ENCODE measurements at places on chromosomes 16 and 17.

GRCh38 chr17:66525338-66525737, 222.9 kb downstream of the PRKCA start:
- DNase-seq = no peak

DNA sequence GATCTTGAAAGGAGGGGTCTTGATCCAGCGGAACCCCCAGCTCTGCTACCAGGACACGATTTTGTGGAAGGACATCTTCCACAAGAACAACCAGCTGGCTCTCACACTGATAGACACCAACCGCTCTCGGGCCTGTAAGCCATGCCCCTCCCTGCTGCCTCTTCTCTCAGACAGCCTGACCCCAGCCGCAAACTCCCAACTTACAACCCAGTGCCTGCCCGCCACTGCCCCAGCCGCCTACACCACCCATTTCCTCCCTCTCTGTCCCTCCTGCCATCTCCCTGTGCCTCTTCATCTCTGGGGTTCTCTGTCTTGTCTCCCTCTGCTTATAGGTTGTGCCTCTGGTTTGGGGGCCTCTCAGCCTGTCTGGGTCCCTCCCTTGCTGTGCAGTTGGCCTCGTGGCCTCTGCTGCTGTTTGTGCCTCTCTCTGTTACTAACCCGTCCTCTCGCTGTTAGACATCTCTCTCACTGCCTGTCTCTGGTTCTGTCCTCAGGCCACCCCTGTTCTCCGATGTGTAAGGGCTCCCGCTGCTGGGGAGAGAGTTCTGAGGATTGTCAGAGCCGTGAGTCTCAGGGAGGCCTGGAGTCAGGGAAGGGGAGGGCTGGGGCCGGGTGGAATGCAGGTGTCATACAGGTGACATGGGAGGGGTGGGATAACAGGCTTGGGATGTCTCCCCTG, 9.6 kb downstream of the ERBB2 start:
- no peak for DNase-seq

DNA sequence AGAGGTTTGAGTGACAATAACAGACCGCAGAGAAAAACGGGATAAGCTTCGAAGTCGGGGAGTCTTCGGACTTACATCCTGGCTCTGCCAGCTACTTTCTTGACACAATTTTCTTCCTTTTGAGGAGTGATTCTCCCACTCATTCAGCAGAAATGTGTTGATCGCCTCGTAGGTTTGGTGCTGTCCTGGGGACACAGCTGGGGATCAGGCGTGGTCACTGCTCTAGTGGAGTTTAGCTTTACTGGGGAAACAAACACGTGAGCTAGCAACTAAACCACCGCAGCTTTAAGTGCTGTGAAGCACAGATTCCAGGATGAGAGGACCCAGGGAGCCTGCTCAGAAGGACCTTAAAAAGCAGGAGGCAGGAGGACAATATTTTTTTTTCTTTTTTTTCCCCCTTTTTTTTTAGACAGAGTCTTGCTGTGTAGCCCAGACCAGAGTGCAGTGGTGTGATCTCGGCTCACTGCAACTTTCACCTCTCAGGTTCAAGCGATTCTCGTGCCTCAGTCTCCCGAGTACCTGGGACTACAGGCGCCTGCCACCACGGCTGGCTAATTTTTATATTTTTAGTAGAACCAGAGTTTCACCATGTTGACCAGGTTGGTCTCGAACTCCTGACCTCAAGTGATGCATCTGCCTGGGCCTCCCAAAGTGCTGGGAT, 858 bp downstream of the NUBP1 start:
- DNase-seq = no peak

GRCh38 chr16:25219070-25219737, 2.5 kb downstream of the AQP8 start:
- DNase-seq = no peak

- DNase-seq = no peak
Measured at GRCh38 chr16:23952128-23952970, 116.6 kb downstream of the PRKCB start.

- no peak for DNase-seq
Measured at GRCh38 chr17:52604105-52604504, 445.6 kb upstream of the CA10 start.

GRCh38 chr17:50631908-50632571, 2.6 kb upstream of the ABCC3 start:
- DNase-seq = no peak

- DNase-seq = no peak
Measured at GRCh38 chr16:56279914-56280313, 88.6 kb downstream of the GNAO1 start.

DNA sequence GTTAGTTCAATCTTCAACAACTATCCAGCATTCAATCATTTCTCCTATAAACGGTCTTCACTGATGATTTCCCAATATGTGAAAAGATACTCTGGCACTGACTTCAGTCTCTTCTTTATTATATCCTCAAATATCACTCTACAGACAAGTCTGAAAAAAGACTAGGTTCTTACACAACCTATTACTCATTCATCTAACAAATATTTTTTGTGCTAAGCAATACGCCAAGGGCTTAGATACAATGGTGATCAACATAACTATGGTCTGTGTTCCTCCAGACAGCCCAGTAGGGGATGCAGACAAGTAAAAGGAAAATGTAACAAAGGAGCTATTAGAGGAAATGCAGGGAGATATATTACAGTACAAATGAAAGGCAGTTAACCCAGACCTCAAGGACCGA, 63.9 kb downstream of the MYO1D start:
- no peak for DNase-seq

DNA sequence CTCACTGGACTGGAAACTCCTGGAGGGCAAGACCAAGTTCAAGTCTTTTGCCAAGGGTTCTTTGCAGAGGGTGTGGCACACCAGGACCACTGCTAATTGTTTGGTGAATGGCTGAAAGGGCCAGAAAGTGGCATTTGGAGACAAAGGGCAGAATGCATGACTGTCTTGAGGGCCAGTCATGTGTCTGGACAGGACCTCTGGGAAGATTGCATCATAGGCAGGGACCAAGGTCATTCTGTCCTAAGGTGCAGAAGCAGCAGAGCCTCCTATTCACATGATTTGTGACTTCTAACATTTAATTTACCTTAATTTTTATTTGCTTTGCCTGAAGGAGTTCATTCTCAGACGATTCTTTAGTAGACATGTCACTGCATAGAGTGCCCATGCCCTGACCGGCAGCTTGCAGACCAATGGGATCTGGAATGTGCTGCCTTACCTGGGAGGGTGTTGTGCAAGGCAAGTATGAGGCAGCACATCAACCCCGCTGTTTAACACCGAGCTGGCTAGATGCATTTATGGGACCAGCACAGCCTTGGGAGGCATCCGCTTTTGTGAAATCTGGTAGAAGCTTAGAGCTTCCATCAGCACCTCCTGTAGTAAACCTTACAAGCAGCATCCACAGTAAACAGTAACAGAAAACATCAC, 62.3 kb upstream of the MAF start:
- DNase-seq = no peak

- DNase-seq = no peak
Measured at GRCh38 chr17:17176341-17176740, 29.8 kb downstream of the PLD6 start.

DNA sequence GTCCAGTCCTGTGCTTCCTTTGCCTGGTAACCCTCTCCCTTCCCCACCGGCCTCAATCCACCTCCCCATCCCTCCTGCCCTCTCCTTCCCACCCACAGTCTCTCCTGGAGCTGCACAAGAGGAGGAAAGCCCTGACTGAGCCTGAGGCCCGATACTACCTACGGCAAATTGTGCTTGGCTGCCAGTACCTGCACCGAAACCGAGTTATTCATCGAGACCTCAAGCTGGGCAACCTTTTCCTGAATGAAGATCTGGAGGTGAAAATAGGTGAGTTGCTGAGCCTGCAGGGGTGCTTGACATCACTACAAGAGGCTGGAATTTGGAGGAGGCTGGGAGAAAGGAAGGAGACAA, 1.3 kb downstream of the PLK1 start:
- DNase-seq = no peak

- no peak for DNase-seq
Measured at GRCh38 chr17:16313139-16314090, 39.9 kb downstream of the CENPV start.

- DNase-seq = no peak
Measured at GRCh38 chr17:17816240-17816814, 20.5 kb downstream of the SREBF1 start.

- DNase-seq = no peak
Measured at GRCh38 chr17:68698746-68699145, 97.6 kb upstream of the FAM20A start.

GRCh38 chr16:30663820-30664219, 5.6 kb downstream of the FBRS start:
- DNase-seq = no peak

All from stimulated activated CD4-positive, alpha-beta T cell treated with anti-CD3 and anti-CD28 coated beads, TNF-alpha, amount 100 ng/mL, for 24 hours (primary cell).